ENCODE measurements at places on chromosomes 3 and 15.

DNA sequence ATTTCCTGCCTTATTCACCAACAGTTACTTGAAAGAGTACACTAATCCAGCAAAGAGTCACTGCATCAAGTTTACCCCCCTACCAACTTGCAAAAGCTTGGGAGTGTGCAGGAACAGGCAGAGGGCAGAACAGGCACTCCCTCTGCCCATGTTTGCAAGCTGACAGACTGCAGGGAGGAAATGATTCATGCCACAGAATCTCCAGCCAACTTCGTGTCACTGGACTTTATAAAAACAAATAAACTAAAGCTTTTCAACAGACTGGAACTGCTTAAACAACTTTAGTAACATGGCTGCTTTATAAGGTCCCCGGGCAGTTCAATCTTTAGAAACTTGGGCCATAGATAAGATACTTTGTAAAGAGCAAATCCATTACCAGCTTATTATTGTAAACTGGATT, 129.5 kb downstream of the THRB start:
- peak; percentile 69 for DNase-seq

DNA sequence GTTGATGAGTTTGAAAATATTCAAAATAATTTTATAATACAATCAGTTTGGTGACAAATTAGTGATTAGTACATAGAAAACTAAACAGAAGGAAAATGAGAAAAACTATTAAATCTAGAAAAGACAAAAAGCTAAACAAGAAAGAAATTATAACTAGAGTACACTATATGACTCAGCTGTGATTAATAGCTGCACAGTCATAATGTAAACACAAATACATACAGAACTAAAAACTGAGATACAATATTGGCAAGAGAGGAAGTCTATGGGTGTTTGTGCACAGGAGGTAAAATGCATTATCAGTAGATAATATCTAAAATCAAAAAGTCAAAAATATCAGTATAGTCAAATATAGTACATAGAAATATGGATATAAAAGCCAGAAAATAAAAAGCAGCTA, 80.7 kb upstream of the PCSK6 start:
- no peak for DNase-seq

- DNase-seq, result no peak
Measured at GRCh38 chr15:70447928-70448698, 315.2 kb downstream of the UACA start.

GRCh38 chr15:63672775-63673174, 75.6 kb downstream of the FBXL22 start:
- no peak for DNase-seq

GRCh38 chr3:50474717-50475116, 28.7 kb downstream of the CACNA2D2 start:
- DNase-seq, result no peak

- DNase-seq, result no peak
Measured at GRCh38 chr3:46711760-46712159, 5.9 kb downstream of the PRSS50 start.

GRCh38 chr3:194685718-194686413, at the start of gene FAM43A:
Gene FAM43A, plus strand, starts transcription at chr3:194685883. Its CDS starts 944 bp downstream, at chr3:194686827.
- peak; percentile 87 for DNase-seq

- no peak for DNase-seq
Measured at GRCh38 chr15:61768131-61768530, 292.1 kb downstream of the VPS13C start.

DNA sequence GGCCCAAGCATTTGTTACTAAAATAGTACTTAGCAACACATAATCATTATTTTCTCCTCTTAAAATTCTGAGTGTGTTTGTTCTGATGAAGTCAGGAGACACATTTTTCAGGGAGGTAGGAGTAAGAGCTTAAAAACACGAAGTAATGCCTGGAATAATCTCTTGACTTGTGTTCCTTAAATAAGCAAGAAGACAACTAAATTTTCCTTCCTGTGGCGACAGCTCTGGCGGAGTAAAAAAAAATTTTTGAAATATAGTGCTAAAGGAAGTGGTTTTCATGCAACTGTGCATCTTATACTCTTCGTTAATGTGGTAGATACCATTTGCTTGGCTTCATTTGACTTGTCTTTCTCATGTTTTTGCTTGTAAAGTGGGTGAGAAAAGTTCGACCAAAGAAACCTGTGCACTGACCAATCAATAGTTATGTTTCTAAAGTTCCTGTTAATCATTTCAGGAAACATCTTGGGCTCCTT, 11.1 kb upstream of the MBNL1 start:
- no peak for DNase-seq

DNA sequence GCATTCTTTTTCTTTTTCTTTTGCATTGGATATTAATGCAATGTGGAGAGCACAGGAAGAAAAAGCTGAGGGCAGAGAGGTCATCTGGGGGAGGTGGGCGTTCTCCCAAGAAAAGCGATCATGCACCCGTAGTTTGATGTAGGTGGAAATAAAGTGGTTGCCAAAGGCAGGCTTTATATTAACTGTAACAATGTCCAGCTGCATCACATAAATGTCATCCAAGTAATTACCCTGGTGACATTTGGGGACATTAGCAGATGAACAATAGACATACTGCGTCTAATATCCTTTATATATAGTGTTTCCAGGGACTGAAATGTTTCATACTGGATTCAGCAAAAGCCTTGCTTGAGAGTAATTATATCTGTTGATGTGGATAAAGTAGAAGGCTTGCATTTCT, 135.5 kb downstream of the CNTN6 start:
- DNase-seq, result no peak

GRCh38 chr3:127159543-127159942, 33.4 kb upstream of the PRR23E start:
- DNase-seq, result no peak

GRCh38 chr15:31324806-31325594, 1.6 kb upstream of the KLF13 start:
- no peak for DNase-seq

- DNase-seq, result no peak
Measured at GRCh38 chr3:111944372-111944771, 34.5 kb upstream of the ABHD10 start.

DNA sequence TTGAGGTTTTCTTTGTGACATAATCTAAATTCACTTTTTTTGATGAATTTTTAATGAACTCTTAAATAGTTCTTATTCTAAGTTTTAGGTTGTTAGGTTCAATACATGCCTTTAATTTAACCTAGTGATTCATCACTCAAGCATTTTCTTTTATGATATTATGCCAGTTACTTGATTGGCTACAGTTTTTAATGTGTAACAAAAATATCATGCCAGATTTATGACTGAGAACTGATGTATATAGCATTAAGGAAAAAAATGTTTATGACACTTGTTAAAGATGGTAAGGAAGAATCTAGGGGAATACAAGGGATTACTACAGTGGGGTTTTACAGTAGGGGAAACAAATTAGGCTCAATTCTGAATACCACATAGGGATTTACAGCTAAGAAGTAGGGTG, 103.1 kb downstream of the VGLL3 start:
- no peak for DNase-seq

DNA sequence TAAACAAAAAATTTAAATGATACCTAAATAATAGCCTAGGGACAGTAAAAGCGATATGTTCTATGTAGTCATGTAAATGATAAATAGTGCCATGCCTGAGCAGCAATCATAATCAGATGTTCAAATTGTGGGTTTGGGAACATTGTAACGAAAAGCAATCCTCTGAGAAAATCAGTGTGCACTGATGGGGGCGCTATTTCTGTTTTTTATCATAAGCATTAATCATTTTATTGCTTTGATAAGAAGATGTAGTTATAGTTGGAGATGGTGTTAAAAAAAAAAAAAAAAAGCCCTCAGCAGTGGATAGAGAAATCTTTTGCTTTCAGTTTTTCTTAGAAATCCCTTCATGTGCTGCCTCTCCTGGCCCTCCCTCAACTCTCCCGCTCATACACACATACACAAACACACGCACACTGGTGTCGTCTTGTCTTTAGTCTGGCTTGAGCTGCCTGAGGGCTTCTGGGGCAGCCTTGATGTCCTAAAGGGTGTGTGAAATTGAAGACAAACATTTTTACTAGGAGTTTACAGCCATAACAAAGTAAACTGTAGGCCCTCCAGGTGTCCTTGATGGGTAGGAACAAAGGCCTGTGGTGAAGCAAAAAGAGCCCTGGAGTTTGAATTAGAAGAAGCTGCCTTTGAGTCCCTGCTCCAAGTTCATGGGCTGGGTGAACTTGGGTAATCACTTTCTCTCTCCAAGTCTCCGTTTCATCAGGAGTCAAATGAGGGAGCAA, 428.1 kb downstream of the SOX2 start:
- DNase-seq, result no peak

DNA sequence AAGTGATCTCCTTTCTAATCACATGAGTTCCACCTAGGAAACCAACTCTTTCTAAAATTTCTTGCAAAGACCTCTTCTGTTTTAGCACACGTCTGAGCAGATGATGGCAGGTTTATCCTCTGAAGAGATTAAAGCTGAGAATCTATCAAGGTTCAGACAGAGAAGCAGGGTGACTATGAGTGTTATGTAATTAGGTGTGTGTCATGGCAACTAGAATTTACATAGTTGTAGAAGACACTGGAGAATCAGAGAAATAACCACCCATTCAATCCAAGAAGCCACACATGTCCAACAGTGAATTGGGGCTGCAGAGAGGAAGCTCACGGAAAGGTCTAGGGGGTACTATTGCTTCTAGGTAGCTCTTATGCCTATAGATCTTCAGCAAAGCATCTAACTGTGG, 600.5 kb downstream of the PYDC2 start:
- no peak for DNase-seq

DNA sequence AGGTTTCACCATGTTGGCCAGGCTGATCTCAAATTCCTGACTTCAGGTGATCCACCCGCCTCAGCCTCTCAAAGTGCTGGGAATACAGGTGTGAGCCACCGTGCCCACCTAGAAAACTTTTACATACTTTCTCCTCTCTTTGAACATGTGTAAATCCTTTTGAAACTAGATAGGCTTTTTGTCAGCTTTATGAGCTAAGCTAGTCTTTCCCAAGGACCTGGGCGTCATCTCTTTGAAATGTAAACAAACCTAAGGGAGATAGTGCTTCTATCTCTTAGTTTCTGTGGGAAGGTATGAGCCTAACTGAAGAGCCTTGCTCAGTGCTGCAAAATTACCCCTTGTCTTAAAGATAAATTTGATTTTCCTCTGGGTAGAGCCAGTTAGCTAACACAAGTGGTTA, 4.8 kb downstream of the CX3CR1 start:
- DNase-seq, result no peak

DNA sequence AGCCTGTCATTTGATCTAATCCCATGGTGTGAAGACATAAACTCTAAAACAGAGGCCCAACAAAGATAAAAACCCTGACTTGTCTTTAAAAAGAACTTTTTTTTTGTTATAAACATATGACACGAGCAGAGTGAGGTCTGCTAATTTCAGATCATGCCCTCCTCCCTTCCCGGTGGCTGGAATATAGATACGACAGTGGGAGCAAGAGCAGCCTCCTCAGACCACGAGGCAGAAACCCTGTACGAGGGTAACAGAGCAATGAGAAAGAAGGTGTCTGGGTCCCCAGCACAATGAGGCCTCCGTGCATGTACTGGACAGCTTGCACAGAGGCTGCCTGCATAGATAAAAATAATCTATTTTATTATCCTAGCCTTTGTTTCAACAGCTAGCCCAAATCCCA, 5.8 kb downstream of the TPRA1 start:
- DNase-seq, result no peak

GRCh38 chr15:85019815-85020590, 38.3 kb downstream of the PDE8A start:
- DNase-seq, result no peak

- DNase-seq, result no peak
Measured at GRCh38 chr15:25172691-25173090, 217.9 kb downstream of the SNRPN start.

- DNase-seq, result no peak
Measured at GRCh38 chr3:62374341-62375218, 1.2 kb upstream of the FEZF2 start.

GRCh38 chr3:150635526-150635925, 32.4 kb downstream of the SELENOT start:
- DNase-seq, result no peak

- DNase-seq, result no peak
Measured at GRCh38 chr15:77022646-77023575, 28.0 kb downstream of the PSTPIP1 start.

GRCh38 chr3:130480736-130481135, 36.2 kb upstream of the COL6A6 start:
- peak; percentile 78 for DNase-seq

GRCh38 chr3:195839260-195840010, 27.7 kb upstream of the MUC4 start:
- DNase-seq, result no peak
